Endothelial cell of umbilical vein (primary cell): ENCODE measurements at places on chromosomes 3 and 15. TPM values are rescaled to one million over a fixed set of nuclear protein-coding genes. Genes with fewer than 3 reads are reported as not detected.

Gene CLDN18
- not detected in 2 replicates for total RNA-seq

Gene EIF2B5
- total RNA-seq, result 38.8 and 44.7 TPM in 2 replicates

Gene ARPP19
- total RNA-seq, result 176 and 191 TPM in 2 replicates

Gene DLL4
- 55.2 and 75.8 TPM in 2 replicates for total RNA-seq

Gene RASA2
- total RNA-seq, result 14.2 and 20.2 TPM in 2 replicates

Gene BCL2A1
- total RNA-seq, result not detected in 2 replicates

Gene HRG
- not detected in 2 replicates for total RNA-seq

Gene SLC25A26
- total RNA-seq, result 11.8 and 14.0 TPM in 2 replicates

Gene ISG20
- 5.4 and 6.4 TPM in 2 replicates for total RNA-seq

Gene POU1F1
- not detected in 2 replicates for total RNA-seq

Gene GOLGA6L4
- total RNA-seq, result 5.3 and 7.5 TPM in 2 replicates

Gene IFRD2
- total RNA-seq, result 109 and 111 TPM in 2 replicates

Gene ACKR2
- not detected in 2 replicates for total RNA-seq

Gene CALML4
- total RNA-seq, result 5.9 and 10.1 TPM in 2 replicates

Gene FEZF2
- total RNA-seq, result not detected in 2 replicates

Gene LDHAL6B
- not detected in 2 replicates for total RNA-seq

Gene DGKG
- not detected in 2 replicates for total RNA-seq

Gene CERS3
- not detected in 2 replicates for total RNA-seq

Gene CCDC54
- total RNA-seq, result not detected in 2 replicates

Gene MINAR1
- 0.93 and 1.3 TPM in 2 replicates for total RNA-seq

Gene INAFM2
- total RNA-seq, result 23.6 and 24.1 TPM in 2 replicates

Gene SLC24A5
- not detected in 2 replicates for total RNA-seq

Gene ALG1L2
- total RNA-seq, result not detected in 2 replicates

Gene SI
- not detected in 2 replicates for total RNA-seq

Gene GOLGA6L9
- total RNA-seq, result 3.8 and 4.5 TPM in 2 replicates

Gene NAALADL2
- total RNA-seq, result 4.0 TPM in 2 replicates

Gene BSN
- total RNA-seq, result 0.27 and 0.28 TPM in 2 replicates

Gene CCR9
- total RNA-seq, result not detected in 2 replicates

Gene AGBL1
- not detected in 2 replicates for total RNA-seq

Gene MASP1
- 0.31 TPM in 1 of 2 replicates, not detected in the other for total RNA-seq

Gene ZDHHC3
- total RNA-seq, result 62.4 and 62.7 TPM in 2 replicates

Gene VIPR1
- total RNA-seq, result 0.67 and 3.8 TPM in 2 replicates

Gene CD200
- total RNA-seq, result 7.2 and 8.2 TPM in 2 replicates

Gene RAB6B
- 5.0 and 6.7 TPM in 2 replicates for total RNA-seq

Gene ILDR1
- total RNA-seq, result not detected in 2 replicates

Gene GOLGA8T
- total RNA-seq, result not detected in 2 replicates

Gene P3H2
- total RNA-seq, result 4.8 and 6.6 TPM in 2 replicates

Gene CNTN3
- not detected in 2 replicates for total RNA-seq

Gene MAP1A
- total RNA-seq, result 2.1 and 4.8 TPM in 2 replicates

Gene PTX3
- total RNA-seq, result 149 and 172 TPM in 2 replicates

Gene COL6A5
- not detected in 2 replicates for total RNA-seq

Gene GABRR3
- not detected in 2 replicates for total RNA-seq

Gene CYP1A2
- total RNA-seq, result not detected in 2 replicates

Gene CFAP91
- 0.40 and 0.51 TPM in 2 replicates for total RNA-seq

Gene SEMA7A
- 1.3 and 1.7 TPM in 2 replicates for total RNA-seq

Gene ACAP2
- total RNA-seq, result 34.4 and 36.9 TPM in 2 replicates

Gene LRRC2
- total RNA-seq, result 0.39 and 0.73 TPM in 2 replicates

Gene ARL6
- 5.8 and 6.1 TPM in 2 replicates for total RNA-seq

Gene GOLGA6D
- total RNA-seq, result not detected in 2 replicates

Gene SCG5
- 2.1 and 3.3 TPM in 2 replicates for total RNA-seq

Gene CHDH
- 0.04 and 0.46 TPM in 2 replicates for total RNA-seq

Gene SCG3
- total RNA-seq, result not detected in 2 replicates

Gene ARPIN
- 18.7 and 23.3 TPM in 2 replicates for total RNA-seq

Gene NR2E3
- total RNA-seq, result 0.25 and 0.38 TPM in 2 replicates

Gene ANKRD28
- 82.2 and 97.3 TPM in 2 replicates for total RNA-seq

Gene PTH1R
- total RNA-seq, result 0.46 and 0.65 TPM in 2 replicates

Gene ANKUB1
- total RNA-seq, result not detected in 2 replicates
